ENCODE measurements at places on chromosomes 4 and X. TPM values are rescaled to one million over a fixed set of nuclear protein-coding genes. Genes with fewer than 3 reads are reported as not detected.

The EPHA5 gene
- total RNA-seq = under 0.01 TPM

GRCh38 chrX:30576881-30577280 lies 685 bp downstream of the TASL start:
- DNase-seq = no peak
- no peak overlapping the region for H3K27ac ChIP-seq
- H3K4me3 ChIP-seq = no peak overlapping the region
- H3K4me1 ChIP-seq = no peaks in the 10 kb centered on the region
- H3K36me3 ChIP-seq = no peaks in the 10 kb centered on the region

DNA sequence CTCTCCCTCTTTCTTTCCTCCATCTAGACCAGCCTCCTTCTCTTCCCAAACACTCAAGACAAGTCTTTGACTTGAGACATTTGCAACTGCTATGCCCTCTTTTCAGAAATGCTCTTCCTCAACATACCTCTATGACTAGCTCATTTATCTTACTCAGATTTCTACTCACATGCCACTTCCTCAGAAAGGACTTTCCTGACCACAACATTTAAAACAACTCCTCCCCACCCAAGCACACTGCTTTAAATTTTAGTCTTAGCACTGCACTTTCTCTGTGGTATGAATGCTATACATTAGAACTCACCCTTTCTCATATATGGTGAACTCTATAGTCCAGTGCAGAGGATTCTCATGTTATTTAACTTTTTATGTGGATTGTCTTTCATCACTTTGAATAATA lies 28.4 kb upstream of the SULT1E1 start:
- no peaks in the 10 kb centered on the region for H3K36me3 ChIP-seq
- H3K4me3 ChIP-seq = no peak overlapping the region
- H3K27ac ChIP-seq = no peak overlapping the region
- no peak for DNase-seq
- no peaks in the 10 kb centered on the region for H3K27me3 ChIP-seq

The FAAH2 gene
- not detected for total RNA-seq

The CPE gene
- total RNA-seq = 3.6 TPM

The RAI2 gene
- not detected for total RNA-seq
